Activated T-helper 17 cell treated with anti-CD3 and anti-CD28 coated beads, Interleukin-2, amount 50 U/mL, for 72 hours (primary cell): ENCODE measurements at places on chromosomes 3 and 15. TPM values are rescaled to one million over a fixed set of nuclear protein-coding genes. Genes with fewer than 3 reads are reported as not detected.

Gene NISCH
- 75.2 TPM for total RNA-seq

Gene TNNC1
- 6.5 TPM for total RNA-seq

Gene NME9
- total RNA-seq, result 6.8 TPM

Gene SYNPR
- not detected for total RNA-seq

Gene RARRES1
- not detected for total RNA-seq

Gene XYLB
- 6.3 TPM for total RNA-seq

Gene GASK1A
- total RNA-seq, result not detected

Gene NPAP1
- total RNA-seq, result not detected

Gene BFSP2
- 1.0 TPM for total RNA-seq

Gene MESP2
- total RNA-seq, result not detected

Gene CNTN4
- not detected for total RNA-seq
